GM23248 (cell line): ENCODE measurements at places on chromosomes 4 and X. TPM values are rescaled to one million over a fixed set of nuclear protein-coding genes. Genes with fewer than 3 reads are reported as not detected.

BANK1 gene
- total RNA-seq = not detected in 2 replicates

GRCh38 chrX:125093852-125094251 is 225.8 kb upstream of the TEX13C start:
- H3K36me3 ChIP-seq = no peaks in the 10 kb centered on the region
- H3K27ac ChIP-seq = no peak overlapping the region
- no peaks in the 10 kb centered on the region for H3K27me3 ChIP-seq
- no peak for DNase-seq
- H3K4me3 ChIP-seq = no peak overlapping the region

KLF3 gene
- total RNA-seq = 12.8 and 14.7 TPM in 2 replicates

DNA sequence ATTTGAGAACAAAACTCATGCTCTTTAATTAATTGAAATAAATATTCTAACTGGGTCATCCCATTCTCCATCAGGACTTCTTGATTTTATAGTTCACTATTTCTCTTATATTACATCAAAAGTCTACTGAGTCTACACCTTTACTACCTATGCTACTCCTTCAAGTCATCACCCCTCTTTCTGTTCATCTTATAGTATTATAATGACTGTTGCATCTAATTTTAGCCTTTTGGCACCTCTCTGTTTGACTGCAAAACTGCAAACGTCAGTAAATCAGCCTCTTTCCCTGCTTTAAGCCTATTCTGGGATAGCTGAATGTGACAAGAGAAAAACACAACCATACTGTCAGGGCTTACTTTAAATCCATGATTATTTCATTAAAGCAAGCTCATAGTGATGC is 639.1 kb downstream of the GABRG1 start:
- H3K27ac ChIP-seq = no peak overlapping the region
- no peak for DNase-seq
- H3K36me3 ChIP-seq = no peaks in the 10 kb centered on the region
- no peaks in the 10 kb centered on the region for H3K27me3 ChIP-seq
- H3K4me1 ChIP-seq = no peaks in the 10 kb centered on the region

DNA sequence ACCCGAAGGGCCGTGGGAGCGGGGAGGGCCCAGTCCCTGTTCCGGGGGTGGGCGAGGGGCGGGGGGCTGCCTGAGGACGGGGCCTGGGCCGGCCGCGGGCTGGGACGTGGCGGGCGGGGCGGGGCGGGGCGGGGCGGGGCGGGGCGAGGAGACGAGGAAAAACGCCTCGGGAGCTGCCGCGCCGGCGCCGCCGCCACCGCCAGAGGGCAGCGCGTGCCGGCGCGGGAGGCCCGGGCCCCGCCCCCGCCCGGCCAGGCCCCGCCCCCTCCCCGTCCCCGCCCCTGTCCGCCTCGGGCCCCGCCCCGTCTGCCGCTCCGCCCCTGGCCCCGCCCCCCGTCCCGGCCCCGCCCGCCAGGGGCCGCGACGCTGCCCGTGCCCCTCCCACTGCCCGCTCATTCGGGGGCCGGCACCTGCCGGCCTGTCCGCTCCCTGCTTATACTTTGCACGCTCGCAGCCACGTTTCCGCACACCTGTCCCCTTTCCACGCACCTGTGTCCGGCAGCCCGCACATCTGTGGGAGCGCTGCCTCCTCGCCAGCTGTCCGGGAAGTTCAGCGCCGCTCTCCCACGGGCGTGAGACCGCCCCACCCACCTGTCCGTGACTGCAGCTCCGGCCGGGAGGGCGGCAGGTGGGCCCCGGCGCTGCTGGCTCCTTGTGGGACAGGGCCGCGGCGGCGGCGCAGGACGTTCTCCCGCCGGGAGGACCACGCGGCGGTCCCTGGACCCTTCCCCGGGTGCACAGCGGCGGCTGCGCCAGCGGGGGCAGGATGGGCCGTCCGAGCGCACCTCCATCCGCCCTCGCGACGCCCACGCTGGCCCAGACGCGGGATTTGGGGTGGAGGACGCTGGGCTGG is 1.7 kb upstream of the FGFRL1 start:
- H3K36me3 ChIP-seq = no peaks in the 10 kb centered on the region
- DNase-seq = peak; percentile 84
- 0 out of 2 replicates have a peak, but pooled peaks cover 3% of the 10 kb centered on the region for H3K4me1 ChIP-seq
- H3K4me3 ChIP-seq = peak overlapping the region; percentile 82
- H3K27me3 ChIP-seq = peaks cover 5% of the 10 kb centered on the region
- peak overlapping the region; percentile 63 for H3K27ac ChIP-seq

GRCh38 chrX:11589641-11590040 is 76.1 kb downstream of the ARHGAP6 start:
- no peaks in the 10 kb centered on the region for H3K36me3 ChIP-seq
- DNase-seq = no peak
- H3K4me1 ChIP-seq = no peaks in the 10 kb centered on the region
- H3K27ac ChIP-seq = no peak overlapping the region

DNA sequence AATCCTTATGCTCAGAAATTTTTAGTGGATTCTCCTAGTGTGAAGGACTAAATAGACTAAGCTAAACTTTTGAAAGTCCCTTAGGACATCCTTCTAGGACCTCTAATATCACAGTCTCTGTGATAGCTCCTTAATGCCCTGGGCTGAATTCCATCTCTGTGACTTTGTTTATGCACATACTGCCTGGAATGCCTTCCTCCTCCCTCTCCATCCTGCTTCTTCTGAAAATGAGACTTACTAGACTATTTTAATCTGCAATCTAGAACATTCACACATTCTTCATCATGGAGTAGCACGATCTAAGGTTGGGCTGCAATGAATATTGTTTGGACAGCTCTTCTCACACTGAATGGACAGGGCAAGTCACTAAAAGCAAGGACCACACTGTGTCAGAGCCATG is 65.0 kb upstream of the MSX1 start:
- DNase-seq = peak; percentile 30
- no peak overlapping the region for H3K27ac ChIP-seq
- H3K36me3 ChIP-seq = no peaks in the 10 kb centered on the region
- no peaks in the 10 kb centered on the region for H3K27me3 ChIP-seq
- H3K4me1 ChIP-seq = peaks cover 32% of the 10 kb centered on the region
- H3K4me3 ChIP-seq = no peak overlapping the region

DNA sequence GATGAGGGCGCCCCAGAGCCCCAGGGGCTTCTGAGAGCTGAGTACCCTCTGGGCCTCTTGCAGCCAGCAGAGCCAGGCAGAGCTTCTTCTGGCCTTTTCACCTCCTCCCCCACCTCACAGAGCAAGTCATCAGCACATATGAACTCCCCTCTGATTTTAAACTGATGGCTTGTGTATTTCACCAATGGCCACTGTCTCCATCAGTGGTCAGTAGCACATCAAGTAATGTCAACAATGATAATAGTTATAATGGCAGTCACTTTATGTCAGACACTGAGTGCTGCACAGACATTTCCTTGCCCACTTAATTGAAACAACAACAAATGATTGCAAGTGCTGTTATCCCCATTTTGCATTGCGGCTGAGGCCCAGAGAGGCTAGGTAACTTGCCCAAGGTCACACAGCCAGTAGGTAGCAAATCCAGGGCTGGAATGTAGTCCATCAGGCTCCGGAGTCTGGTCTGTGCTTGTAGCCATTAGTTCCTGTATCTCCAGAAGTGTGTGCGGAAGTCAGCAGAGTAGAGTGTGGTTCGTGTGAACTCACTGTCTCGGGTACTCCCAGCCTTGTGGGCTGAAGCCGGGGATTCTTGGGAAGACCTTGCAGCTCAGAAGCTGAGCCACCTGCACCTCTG is 3.0 kb downstream of the ATP2B3 start:
- no peak overlapping the region for H3K4me3 ChIP-seq
- H3K36me3 ChIP-seq = no peaks in the 10 kb centered on the region
- no peak for DNase-seq

TCEANC gene
- 2.2 and 4.3 TPM in 2 replicates for total RNA-seq
